Dermis lymphatic vessel endothelial cell (primary cell): ENCODE measurements at places on chromosomes 3 and 15. TPM values are rescaled to one million over a fixed set of nuclear protein-coding genes. Genes with fewer than 3 reads are reported as not detected.

PLA2G4E gene
- not detected in 2 replicates for total RNA-seq

SLCO2A1 gene
- 6.7 and 9.0 TPM in 2 replicates for total RNA-seq

FES gene
- total RNA-seq = 41.3 and 47.0 TPM in 2 replicates

IGSF10 gene
- total RNA-seq = under 0.01 TPM in 1 of 2 replicates, not detected in the other

DNAJA4 gene
- 0.86 and 1.3 TPM in 2 replicates for total RNA-seq

SPESP1 gene
- total RNA-seq = 2.6 and 4.4 TPM in 2 replicates

RBMS3 gene
- 33.1 and 37.3 TPM in 2 replicates for total RNA-seq

NBEAL2 gene
- total RNA-seq = 12.1 and 15.4 TPM in 2 replicates

KCNH8 gene
- total RNA-seq = under 0.01 TPM in 1 of 2 replicates, not detected in the other

RBPMS2 gene
- total RNA-seq = 0.09 and 0.11 TPM in 2 replicates

MEGF11 gene
- total RNA-seq = not detected in 2 replicates

ZNF80 gene
- total RNA-seq = not detected in 2 replicates

MEIS2 gene
- total RNA-seq = 12.2 and 21.6 TPM in 2 replicates

LYZL4 gene
- not detected in 2 replicates for total RNA-seq
